ENCODE measurements at places on chromosomes 5 and 9.

DNA sequence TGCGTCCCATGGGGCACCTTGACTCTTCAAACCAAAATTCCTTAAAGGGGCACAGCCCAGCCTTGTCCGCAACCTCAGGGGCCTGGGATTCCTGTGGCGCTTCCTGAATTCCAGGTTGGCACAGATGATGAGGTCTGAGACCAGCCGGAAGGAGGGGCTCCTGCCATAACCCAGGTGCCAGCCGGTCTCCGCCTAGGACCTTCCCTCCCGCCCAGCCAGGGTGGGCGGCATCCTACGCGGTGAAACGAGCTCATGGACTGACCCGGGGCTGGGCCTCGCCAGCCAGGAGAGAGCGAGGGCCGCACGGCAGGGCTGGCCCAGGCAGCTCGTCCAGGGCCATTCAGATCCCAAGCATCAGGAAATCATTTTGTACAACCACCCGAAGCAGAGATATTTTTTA, 23.0 kb downstream of the AMBP start:
- DNase-seq: no peak

DNA sequence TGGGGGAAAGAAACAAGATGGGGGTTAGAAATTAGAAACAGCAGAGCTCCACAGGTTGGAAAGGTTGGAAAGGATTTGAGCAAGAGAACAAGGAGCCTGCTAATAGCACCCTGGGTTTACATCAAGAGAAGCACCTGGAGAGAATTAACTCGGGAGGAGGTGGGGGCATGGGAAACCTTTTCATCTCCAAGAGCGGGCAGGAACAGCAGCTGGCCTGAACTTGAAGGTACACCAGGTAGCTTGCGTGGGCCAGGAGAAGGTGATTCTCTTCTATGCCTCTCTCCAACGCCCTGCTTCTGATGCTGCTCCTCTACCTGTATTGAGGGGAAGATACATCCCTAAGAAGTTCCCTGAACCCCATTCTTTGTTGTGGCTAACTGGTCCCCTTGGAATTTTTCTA, 37.1 kb upstream of the GLRX start:
- no peak for DNase-seq

- no peak for DNase-seq
Measured at GRCh38 chr5:73796164-73797131, 170.5 kb downstream of the ARHGEF28 start.

DNA sequence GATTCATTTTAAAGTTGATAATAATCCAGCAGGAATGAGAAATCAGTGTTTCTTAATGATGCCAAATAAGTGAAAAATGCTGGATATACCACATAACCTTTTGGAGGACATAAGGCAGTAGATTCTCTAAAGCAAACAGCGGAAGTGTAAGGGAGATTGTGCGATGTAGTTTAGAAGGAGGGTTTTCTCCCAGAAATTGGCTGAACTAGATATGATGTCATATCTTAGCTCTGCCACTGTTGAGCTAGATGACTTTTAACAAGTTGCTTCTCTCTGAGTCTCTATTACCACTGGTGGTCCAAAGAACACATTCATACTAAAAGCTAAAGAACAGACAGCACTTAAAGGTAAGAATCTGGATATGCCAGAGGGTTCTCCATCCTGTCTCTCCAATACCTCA, 107.0 kb downstream of the NR6A1 start:
- DNase-seq: no peak

- no peak for DNase-seq
Measured at GRCh38 chr5:20949636-20950035, 961.6 kb upstream of the CDH18 start.

DNA sequence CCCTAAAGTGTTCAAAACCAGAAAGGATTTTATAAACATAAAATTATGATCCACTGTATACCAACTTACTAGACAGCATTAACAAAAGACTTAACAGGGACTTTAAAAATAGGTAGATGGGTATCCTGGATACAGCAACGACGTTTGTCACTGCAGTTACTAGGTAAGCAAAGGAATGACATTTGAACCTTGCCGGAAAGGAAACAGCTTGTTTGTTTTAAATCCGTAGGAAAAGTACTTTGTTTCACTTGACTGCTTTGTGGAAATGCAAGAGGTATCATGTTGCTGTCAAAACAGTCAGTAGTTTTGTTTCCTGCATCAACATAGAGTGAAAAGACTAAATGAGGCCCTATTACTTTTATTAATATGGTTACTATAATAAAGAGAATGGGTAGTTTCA, 122.9 kb downstream of the CDC42SE2 start:
- no peak for DNase-seq

- DNase-seq: no peak
Measured at GRCh38 chr9:82106536-82106935, 118.0 kb downstream of the SPATA31D1 start.

DNA sequence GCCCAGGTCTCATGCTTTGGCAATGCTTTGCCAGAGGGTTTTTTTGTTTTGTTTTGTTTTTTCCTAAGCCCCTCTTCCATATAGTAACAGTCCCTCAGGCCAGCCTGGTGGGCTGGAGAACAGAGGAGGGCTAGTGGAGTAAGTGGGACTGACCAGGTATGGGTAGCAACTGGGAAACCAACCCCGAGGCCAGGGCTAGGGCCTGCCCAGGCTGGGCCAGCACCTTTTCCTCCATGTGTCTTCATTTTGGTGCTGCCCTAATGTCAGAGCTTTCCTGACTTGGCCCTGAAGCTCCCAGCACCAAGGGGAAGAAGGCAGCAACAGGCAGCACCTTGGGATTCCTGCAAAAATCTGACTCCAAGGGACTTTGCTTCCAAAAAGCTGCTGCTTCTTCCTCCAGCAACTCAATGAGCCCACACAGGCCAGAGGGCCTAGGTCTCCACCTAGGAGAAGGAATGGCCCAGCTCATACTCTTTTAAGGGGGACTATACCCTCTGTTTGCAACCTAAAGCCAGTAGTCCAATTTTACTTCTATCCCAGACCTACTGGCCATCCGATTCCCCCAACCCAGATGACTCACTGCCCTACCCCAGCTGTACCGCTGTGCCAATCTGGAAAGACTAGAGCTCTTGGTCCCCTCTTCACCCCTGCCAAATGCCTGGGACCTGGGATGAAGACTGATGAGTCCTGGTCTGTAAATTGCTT, 105.1 kb downstream of the PSD2 start:
- no peak for DNase-seq

GRCh38 chr5:91059409-91059808, 323.7 kb downstream of the ARRDC3 start:
- no peak for DNase-seq

DNA sequence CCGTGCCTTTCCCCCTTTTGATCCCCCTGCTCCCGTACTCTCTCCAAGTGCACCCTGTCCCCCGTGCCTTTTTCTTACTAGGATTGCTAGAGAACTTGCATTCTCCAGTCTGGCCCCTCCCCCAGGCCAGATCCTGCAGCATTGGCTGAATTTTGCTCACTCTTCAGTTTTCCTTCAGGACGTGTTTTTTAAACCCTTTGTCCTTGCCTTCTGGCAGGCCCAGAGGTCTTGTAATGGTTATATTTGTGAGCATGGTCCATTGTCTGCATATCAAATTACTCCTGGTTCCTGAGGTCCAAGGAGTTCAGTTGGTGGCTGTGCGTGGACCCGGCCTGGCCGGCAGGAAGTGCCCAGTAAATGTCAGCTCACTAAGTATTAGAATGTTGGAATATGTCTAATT, 606 bp downstream of the TBC1D13 start:
- no peak for DNase-seq

- DNase-seq: no peak
Measured at GRCh38 chr5:129652349-129653056, 95.4 kb upstream of the MINAR2 start.

DNA sequence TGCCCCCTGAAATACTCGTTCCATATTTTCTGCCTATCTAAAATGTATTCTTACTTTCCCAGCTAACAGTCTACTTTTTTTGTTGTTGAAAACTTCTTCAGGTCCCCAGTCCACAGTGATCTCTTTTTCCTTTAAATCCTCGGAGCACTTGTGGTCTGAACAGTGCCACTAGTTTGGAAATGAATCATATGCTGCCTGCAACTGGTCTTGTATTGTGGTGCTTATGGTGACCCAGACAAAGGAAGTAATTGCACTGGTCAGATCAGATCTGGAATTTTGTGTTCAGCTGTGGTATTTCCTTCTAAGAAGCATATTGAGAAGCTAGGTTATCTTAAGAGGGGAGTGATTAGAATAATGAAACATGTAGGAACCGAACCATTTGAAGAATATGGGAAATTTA, 2.9 kb downstream of the UNC13B start:
- no peak for DNase-seq

- no peak for DNase-seq
Measured at GRCh38 chr5:67677422-67677970, 480.9 kb upstream of the CD180 start.

GRCh38 chr5:430214-430925, 12.6 kb upstream of the EXOC3 start:
- DNase-seq: peak; percentile 83

DNA sequence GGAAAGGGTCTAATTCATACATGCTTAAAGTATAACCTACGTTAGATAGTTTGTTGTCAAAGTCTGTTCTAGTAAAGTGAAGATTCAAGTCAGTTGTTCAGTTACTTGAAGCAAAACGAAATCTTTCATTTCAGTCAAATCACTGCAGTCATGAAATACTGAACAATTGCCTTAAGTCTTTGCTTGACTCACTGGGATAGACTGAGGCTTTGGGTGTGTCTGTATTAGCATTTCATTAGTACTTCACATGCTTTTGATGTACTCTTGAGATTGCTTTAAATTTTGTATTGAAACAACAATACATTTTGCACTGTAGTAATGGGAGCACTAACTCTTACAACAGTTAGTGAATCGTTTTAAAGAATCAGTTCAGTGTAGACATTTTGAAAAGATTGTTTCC, 4.0 kb upstream of the CMYA5 start:
- DNase-seq: no peak

- DNase-seq: no peak
Measured at GRCh38 chr5:139676951-139677735, 29.0 kb downstream of the CXXC5 start.

DNA sequence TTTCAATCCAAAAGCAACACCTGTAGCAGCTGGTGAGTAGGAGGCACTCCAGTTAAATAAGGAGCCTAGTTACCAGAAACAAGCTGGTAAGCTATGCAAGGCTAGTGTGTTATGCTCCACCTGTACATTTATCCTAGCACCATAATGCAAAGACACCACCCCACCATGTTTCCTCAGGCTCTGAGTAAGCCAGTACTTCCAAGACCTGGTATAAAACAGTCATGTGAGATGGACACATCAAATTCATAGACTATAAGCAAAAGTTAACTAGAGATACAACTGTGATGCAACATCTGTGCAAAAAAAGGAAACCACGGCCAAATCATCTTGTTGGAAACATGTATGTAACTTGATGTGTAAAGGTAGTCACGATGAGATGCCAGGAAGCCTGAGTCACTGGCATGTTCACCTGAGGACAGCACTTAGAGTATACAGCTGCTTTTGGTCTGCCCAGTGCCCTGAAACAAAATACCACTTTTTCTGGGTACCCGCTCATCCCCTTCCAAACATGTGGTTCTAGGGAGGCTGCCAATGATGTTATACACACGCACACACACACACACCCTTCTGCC, 66.1 kb downstream of the CDK5RAP2 start:
- no peak for DNase-seq

DNA sequence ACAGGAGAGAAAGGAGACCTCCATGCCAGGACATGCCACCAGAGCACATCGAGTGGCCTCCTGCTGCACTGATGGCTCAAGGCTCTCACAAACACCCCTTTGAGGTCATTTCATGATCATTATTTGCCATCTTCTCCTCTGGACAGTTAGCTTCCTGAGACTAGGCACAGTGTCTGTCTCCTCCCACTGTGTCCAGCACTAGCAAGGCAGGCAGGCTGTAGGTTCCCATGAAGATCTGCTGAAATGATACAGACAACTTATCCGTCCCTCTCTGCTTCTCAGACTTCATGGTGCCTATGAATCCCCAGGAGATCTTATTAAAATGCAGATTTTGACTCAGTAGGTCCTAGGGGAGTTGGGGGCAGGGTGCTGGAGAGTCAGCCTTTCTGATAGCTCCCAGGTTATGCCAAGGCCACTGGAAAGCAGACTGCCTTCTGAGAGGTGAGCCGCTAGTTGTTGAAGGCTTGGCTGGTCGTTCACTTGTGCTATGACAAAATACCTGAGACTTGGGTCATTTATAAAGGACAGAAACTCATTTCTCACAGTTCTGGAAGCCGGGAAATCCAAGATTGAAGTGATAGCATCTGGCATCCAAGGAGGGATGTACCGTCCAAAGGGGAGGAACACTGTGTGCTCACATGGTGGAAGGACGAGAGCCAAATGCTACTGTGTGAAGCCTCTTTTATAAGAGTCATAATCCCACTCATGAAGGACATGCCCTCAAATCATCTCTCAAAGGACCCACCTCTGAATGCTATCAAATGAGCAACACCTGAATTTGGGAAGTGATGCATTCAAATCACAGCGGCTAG, 183.4 kb downstream of the SPOCK1 start:
- peak; percentile 23 for DNase-seq

DNA sequence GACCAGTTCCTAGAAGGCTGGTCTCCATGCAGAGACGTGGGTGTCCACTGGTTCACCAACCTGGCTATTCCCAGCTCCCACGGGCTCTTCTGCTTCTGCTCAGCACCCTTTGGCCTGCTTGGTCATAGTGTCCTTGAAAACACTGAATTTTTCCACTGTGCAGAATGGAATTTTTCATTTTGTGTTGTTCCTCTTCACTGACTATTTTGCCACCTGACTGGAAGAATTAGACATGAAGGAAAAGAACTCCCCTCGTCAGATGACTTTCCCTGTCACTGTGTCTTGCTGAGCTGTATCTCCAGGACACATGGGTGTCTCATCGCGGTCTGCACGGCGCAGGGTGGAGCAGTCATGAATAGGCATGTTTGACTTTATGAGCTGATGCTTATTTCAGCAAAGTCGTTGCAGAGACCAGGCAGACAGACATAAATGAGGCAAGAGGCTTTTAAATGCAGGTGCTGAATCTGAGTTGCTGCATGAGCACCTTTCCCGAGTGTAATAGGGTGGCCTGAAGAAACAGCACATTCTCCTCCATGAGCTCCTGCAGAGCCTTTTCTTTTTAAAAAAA, 50.2 kb upstream of the SEMA4D start:
- no peak for DNase-seq

DNA sequence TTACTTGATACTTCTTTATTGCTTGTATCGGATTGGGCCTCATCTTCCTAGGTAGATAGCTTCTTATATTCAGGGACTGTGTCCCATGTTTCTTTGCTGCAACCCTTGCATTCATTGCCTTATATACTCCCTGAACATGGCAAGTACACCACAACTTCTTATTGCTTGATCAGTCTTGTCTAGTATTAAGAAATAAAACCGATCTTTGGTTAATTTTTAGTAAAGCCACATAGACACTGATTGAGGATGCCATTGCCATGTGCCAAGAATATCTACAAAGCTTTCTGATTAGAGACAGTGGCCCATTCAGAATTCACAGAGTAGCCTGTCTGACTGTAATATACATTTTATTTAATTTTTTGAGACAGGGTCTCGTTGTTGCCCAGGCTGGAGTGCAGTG, 34.7 kb upstream of the ANKRD55 start:
- DNase-seq: no peak

DNA sequence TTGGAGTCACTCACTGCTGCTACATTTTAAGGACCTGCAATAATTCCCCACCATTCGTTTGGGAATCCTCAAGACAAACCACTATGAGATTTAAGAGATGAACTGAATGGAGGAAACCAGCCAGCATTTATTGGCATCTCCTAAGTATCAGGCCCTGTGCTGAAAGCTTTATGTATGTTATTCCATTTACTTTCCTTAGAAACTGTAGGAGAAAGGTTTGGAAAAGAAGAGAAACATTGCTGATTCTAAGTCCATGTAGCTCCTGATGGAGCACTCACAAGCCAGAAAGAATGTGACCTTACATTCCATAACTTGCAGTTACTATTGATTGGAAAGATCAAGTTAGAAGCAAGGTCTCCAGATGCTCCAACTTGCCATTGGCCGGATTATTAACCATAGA, 267.4 kb downstream of the GAS1 start:
- no peak for DNase-seq

Data from osteocyte (in vitro differentiated cells).